ENCODE measurements at places on chromosomes 12 and 14.

- DNase-seq, result no peak
These were observed at the start of gene GPR84 for GRCh38 chr12:54364413-54364812. GPR84 (minus strand) TSS chr12:54364486; CDS start chr12:54363851, 635 bp downstream.

GRCh38 chr12:29639893-29640495 lies 142.5 kb upstream of the OVCH1 start:
- no peak for DNase-seq

- no peak for DNase-seq
These were observed 157.4 kb upstream of the FOXN3 start for GRCh38 chr14:89574420-89574819.

DNA sequence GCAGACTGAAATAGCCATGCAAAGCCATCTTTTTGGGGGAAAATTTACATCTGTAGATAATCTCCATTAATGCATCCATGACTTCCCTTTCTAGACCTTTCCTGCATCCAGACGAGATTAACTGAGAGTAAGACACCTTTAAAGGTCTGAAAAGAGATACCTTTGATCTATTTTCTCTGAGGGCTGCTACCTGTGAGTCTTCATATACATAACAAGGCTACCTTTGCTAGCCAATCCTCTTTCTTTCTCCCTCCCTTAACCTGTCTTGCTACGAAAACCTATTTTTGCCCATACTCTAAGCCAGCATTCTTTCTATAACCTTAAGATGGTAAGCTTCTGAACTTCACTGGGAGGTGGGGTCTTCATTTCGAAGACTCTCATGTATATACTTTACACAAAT lies 908.5 kb upstream of the FBXO33 start:
- no peak for DNase-seq

GRCh38 chr12:77782034-77782433 lies 48.7 kb upstream of the NAV3 start:
- no peak for DNase-seq

DNA sequence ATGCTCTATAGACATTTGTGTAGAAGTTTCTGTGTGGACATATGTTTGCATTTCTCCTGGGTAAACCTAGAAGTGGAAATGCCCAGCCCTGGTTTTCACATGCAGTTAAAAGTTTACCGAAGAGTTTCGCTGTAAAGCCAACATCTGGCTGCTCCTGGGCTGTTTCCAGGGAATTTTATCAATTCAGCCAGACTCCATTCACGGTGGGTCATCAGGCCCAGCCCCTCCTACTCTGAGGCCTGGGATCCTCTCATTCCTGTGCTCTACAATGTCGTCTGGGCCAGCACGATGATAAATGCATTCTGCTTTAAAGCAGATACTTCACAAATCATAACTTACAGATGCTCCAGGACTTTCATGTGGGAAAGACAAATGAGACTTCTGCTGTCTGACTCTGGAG lies 7.1 kb downstream of the NUAK1 start:
- no peak for DNase-seq

DNA sequence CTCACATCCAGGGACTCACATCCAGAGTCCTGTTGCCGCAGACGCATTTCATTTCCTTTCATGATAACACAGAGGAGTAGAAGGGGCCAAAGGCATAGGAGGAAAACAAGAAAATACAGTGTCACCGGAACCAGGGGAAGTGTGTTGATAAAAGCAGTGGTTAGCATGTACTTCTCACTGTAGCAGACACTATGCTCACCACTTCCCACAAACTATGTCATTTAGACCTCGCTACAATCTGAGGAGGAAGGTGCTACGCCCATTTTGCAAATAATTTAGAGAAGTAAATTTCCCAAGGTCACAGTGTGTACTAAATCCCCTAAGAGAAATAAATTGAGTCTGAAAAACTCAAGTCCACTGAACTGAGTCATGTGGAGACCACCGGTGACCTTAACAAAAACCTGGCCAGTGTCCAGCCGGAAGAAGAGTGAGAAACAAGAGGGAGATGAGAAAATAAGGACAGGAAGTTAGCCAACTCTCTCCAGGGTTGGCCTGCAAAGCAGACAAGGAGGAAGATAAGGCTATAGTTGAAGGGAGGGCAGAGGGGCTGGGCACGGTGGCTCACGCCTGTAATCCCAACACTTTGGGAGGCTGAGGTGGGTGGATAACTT lies 25.8 kb upstream of the TMCC3 start:
- no peak for DNase-seq

DNA sequence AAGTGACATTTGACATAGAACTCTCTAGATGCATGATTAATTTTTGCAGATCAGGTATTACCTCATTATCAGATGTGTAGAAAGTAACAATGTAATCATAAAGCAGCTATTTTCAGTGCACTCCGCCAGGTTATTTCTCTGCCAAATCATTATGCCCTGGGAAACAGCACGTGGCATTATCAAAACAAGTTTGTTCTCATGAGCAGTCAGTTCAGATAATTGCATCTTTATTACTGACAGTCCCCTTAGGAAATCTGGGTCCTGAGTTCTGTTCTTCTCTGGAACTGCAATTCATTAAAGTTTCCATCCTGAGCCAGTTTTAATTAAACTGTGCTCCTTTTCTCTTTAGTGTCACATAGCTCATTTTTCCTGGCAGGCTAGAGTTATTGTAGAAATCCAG lies 94.7 kb upstream of the KRR1 start:
- DNase-seq, result no peak

DNA sequence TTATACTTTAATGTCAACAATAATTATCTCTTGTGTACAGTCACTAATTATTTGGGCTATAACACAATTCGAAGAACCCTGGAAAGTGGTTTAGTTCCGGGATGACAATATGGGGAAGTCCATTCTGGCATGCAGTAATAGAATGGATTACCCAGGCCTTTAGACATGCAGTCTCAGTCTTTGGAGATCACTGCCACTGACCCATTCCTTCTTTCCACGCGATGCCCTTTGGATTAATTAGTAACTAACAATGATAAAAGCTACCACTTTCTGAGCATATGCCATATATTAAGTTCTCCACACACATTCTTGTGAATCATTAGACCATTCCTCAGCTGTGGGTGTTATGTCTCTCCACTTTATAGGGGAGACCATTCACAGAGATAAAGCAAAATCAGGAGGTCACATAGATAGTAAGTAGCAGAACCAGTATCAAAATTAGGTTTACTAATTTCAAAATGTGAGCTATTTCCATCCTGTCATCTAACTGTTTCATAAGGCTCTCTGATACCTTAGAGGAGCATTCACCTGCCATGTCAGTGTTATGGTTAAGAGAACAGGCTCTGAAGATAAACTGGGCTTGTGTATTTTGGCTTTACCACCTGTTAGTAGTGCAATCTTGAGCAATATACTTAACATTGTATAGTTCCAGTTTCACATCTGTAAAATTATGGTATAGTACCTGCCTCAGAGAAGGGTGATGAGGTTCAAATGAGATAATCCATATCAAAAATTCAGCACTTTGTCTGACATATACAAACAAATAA lies 27.2 kb upstream of the KCNJ8 start:
- DNase-seq, result no peak

GRCh38 chr14:32413967-32414640 lies 85.0 kb downstream of the AKAP6 start:
- DNase-seq, result no peak
